ENCODE measurements at places on chromosomes 16 and 17. TPM values are rescaled to one million over a fixed set of nuclear protein-coding genes. Genes with fewer than 3 reads are reported as not detected.

GRCh38 chr17:55492781-55493341 is 18.4 kb downstream of the SMIM36 start:
- no peak for DNase-seq

- DNase-seq, result no peak
Measured at GRCh38 chr16:31466381-31466841, 5.5 kb upstream of the TGFB1I1 start.

Gene RAMP2
- polyA plus RNA-seq, result 113 TPM

Gene RPH3AL
- polyA plus RNA-seq, result 15.7 TPM

Gene SPNS2
- 44.2 TPM for polyA plus RNA-seq

Gene MAP1LC3B
- 61.7 TPM for polyA plus RNA-seq

DNA sequence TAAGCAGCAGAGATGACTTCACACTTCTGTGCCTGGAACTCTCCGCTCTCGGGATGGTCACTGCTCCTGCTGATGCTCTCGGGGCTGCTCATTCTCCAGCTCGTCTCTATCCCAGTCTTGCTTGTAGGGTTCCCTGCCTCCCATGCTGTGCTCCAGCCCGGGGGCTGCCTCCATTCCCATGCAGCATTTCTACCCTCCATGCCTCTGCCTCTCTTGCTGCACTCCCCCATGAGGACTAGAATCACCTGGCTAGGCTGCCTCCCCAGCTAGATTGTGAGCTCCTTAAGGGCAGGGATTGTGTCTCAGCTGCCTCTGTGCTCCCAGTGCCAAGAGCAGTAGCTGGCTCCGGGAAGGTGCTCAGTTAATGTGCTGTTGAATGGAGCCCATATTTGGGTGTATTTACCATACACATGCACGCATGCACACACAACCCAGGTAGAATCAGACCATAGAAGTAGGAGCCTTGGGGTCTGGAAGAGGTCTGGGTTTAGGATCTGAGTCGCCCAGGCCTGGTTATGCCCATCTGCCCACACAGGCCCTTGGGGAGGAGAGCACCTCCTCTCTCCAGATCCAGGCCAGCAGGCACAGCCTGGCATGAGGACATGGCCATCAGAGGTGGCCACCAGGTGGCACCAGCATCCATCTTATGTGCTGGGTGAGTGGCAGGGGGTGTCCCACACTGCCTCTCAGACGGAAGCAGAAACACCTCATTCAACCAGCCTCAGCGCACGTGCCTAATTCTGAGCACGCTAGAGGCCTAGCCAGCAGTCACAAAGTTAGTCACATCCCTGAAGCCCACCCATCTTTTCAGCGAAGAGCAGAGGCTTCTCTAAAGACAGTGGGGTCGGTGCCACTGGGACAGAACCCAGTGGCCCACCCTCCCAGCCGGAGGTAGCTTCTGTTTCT is 9.3 kb downstream of the GIT1 start:
- DNase-seq, result no peak

DNA sequence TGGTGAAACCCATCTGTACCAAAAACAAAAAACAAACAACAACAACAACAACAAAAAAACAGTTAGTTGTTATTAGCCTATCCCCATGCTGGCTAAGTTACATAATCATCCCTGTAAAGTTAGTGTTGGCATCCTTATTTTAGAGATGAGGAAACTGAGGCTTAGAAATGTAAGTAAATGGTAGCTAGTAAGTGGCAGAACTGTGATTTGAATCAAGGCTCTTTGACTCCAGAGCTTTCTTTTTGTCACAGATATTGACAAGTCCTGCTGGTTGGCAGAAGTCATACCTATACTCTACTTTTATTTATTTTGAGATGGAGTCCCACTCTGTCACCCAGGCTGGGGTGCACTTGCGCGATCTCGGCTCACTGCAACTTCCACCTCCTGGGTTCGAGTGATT is 42.1 kb downstream of the PRKCA start:
- DNase-seq, result no peak

DNA sequence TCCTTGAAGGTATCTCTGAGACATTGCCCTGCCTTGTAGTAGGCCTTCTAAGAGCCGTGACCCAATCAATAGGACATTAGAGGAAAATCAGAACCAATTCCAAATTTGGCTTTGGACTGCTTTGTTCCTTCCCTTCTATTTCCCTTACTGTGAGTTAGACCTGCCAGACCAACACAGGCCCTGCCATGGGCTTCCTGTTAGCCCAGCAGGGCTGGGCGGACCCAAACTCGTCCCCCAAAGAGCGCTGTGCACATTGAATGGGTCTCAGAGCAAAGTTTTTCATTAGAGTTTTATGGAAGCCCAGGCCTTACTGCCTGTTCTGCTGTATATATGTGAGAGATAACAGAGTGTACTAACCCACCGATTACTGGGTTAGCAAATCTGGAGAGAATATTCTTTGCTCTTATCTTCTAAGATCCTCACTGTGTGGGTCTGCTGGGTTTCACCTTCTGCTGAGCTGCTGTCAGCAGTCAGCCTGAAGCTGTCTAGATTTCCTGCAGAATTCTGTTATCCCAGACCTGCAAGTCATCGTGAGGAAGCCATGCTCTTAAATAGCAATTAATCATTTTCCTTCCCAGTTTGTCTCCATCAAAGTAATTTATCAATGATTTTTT is 5.7 kb downstream of the ARHGAP44 start:
- DNase-seq, result no peak

DNA sequence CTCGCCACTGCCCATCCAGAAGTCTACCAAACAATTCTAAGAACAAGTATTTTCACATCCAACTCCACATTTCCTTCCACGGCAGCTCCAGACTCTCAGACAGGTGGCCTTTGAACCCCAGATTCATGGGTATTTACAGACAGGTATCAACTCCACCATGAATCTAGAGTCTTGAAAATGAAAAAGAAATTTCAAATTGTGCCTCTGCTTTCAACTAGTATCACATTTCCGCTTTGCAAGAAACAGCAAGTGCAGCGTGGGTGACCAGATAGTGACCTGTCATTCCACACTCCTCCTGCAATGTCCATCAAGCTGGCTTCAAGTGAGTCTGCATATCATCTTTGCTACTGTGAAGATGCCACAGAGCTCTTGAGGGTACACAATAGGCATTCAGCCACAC is 232.4 kb upstream of the RPL38 start:
- no peak for DNase-seq

Gene NPIPA8
- 1.6 TPM for polyA plus RNA-seq

Gene NF1
- polyA plus RNA-seq, result 36.5 TPM

DNA sequence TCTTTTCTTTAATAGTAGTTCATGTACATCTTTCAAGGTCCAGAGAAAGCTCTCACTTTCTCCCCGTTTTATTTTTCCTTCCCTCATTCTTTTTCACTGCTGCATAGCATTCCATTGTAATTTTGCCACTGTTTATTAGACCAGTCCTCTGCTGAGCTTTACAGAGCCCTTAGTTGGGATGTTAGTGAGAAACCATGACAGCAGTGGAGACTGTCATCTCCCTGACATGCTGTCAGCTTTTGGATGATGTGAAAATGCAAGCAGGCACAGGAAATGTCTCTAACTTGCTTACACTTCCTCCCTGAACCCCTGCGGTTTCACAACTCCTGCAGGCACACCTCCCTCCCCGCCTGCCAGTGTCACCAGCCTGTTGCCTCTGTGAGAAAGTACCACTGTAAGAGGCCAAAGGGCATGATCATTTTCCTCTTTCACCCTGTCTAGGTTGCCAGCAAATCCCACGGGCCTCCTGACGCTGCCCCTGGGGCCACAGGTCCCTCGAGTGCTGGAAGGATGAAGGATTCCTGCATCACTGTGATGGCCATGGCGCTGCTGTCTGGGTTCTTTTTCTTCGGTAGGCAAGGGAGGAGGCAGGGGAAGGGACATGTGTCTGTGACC is at the start of gene ITGAL:
Gene ITGAL, plus strand, starts transcription at position 415 of the 615 bp plus-strand sequence. Its CDS starts 96 bp downstream, at position 511.
- DNase-seq, result no peak

Gene KRTAP1-4
- polyA plus RNA-seq, result not detected

Gene TBC1D3
- polyA plus RNA-seq, result not detected

Gene OR1F1
- not detected for polyA plus RNA-seq

DNA sequence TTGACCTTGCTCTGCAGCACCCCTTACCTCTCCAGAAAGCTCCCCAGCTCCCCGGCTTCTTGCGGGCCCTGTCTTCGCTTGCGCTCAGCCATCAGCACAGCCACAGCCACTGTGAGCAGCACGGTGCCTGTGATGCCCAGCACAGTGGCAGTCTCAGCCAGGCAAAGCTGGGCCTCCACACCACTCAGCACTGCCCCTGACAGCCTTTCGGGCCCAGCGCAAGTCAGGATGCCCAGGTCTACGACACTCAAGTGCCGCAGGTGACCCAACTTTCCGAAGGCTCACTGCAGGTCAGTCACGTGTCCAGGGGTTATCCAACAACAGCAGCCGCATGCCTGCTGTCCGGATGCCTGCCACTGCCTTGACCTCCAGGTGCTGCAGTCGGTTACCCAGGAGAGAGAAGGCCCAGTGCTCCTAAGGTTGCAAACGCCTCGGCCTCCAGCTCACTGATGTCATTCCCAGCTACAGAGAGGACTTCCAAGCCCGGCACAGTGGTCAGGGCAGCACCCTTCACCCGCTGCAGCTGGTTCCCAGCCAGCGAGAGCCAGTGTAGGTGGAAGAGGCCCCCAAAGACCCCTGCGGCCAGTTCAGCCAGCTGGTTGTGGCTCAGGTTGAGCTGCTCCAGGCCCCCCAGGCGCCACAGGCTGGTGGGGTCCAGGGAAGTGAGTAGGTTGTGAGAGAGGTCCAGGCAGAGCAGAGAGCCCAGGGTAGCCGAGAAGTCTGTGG is 8.9 kb upstream of the TMEM101 start:
- DNase-seq, result no peak

DNA sequence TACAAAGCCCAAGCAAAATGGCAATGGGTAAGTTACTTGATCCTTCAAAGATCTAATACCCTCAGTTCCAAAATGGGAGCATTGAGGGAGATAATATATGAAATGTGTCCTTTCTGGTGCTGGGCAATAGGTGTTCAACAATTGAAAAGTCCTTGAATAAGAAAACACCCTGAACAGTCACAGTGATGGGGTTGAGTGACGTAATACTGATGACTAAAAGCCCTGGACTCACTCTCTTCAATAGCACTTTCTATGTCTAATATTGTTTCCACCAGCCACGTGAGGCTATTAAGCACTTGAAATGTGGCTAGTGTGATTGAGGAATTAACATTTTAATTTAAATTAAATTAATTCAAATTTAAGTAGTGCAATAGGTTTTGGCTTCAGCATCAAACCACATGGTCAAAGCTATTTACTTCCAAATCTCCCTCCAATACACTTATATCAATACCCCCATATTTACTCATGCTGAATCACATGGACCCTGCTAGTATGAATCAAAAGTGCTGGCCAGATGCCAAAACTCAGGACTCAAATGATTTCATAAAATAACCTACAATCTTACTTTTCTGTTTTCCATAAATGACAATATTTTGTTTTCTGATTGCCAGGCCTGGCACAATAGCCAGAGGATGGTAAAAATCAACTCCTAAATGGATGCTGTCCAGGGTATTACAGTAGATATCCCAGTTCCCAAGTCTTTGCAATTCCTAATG is 516.2 kb downstream of the HAPSTR1 start:
- DNase-seq, result no peak

- DNase-seq, result no peak
Measured at GRCh38 chr16:12458591-12459358, 344.9 kb downstream of the CPPED1 start.

DNA sequence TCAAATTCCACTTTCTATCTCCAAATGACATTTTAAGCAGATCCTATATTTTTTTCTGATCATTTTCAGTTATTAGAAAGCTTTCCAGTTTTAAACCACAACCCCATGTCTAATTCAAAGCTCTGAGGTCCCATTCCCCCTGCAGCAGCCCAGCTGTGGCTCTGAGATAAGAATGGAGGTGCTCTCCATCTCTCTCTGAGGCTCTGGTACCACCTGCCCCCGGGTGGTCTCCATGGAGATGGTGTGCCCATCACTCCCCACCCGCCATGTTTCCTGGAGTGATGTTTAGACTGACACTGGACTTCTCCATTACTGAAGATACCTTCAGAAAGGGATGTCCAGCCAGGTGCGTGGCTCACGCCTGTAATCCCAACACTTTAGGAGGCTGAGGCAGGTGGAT is 68.1 kb upstream of the SEC14L1 start:
- DNase-seq, result no peak

DNA sequence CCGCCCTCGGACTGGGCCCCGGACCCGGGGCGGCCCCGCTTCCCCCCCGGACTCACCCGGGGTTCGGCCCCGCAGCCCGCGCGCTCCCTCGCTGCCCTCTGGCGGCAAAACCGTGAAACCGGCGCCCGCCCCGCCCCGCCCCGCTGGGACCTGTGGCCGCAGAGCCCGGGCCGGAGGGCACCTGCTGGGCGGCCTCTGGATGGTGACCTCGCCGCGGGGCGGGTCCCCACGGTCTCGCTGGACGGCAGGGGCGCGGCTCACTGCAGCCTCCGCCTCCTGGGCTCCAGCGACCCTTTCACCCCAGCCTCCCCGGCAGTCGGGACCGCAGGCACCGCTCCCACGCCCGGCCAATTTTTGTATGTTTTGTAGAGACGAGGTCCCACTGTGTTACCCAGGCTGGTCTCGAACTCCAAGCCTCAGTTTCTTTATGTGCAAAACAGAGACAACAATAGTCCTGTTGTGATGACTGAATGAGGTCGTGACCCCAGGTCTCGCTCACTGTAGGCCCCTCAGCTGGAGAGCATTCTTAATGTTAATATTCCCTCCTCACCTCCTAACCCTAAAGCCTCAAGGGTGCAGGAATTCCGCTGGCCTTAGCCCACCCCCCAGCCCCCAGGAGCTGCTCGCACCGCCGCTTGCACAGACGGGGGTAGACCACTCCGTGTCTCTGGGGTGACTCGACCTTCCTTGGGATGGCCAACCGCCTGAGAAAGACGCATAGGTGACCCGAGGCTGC is 33.7 kb upstream of the RPH3AL start:
- DNase-seq, result peak; percentile 60

DNA sequence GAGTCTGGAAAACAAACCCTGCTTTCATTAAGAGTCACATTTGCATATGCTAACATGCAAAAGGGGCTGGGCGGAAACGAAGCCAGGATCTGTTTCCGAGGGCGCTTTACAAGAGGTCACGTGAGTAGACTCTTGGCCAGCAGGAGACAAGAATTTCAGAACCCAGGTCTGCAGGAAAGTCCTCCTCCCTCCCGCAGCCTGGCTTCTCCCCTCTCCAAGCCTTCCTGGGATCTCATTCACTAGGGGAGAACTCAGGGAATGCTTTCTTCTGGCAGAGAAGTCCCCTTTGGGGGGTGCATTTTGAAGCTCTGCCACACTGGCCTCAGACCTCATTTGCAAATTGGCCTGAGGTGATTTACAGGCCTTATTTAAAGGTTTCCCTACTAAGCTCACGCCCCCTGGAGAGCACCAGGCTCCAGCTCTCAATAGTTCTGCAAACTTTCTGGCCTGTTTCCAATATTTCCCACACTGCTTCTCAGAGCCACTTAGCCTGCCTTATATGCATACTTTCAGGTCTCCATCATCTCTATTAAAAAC is 57.2 kb upstream of the CACNG5 start:
- no peak for DNase-seq

DNA sequence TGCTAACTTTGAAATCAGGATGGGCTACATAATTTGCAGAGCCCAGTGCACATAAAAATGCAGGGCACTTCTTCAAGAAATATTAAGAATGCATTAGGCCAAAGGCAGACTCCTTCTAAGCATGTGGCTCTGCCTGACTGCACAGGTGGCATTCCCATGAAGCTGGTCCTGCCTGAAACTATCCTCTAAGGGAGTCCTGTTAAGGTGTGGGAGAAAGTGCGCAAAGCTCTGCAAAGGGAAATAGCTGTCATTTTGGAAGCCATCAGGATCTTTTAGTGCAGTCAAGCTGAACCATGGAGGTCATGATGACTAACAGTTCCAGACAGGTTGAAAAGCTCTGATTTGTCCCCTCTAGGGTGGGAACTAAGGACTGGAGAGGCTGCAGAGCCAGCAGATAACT is 41.9 kb upstream of the CRHR1 start:
- DNase-seq, result peak; percentile 24

Gene TRAF7
- 61.1 TPM for polyA plus RNA-seq
